ENCODE measurements at places on chromosomes 12 and 14.

GRCh38 chr12:118290130-118290529 lies 82.6 kb downstream of the TAOK3 start:
- no peak for DNase-seq

DNA sequence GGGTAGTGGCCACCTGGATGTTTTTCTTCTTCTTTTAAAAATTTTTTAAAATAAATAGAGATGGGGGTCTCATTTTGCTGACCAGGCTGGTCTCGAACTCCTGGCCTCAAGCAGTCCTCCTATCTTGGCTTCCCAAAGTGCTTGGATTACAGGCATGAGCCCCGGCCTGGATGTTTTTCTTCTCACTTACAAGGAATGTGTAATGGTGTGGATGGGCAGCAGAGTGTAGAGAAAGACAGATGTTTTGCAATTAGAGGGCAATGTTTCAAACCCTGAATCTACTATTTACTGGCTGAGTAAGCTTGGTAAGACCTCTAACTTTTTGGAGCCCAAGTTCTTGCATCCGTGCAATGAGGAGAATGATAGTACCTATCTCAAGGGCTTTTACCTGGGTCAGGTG lies 48.1 kb downstream of the ADCK1 start:
- DNase-seq = no peak

- DNase-seq = no peak
These were observed 611.0 kb downstream of the CCER1 start for GRCh38 chr12:90343966-90344365.

- DNase-seq = no peak
These were observed 84.6 kb upstream of the BCL2L14 start for GRCh38 chr12:11986165-11986564.

DNA sequence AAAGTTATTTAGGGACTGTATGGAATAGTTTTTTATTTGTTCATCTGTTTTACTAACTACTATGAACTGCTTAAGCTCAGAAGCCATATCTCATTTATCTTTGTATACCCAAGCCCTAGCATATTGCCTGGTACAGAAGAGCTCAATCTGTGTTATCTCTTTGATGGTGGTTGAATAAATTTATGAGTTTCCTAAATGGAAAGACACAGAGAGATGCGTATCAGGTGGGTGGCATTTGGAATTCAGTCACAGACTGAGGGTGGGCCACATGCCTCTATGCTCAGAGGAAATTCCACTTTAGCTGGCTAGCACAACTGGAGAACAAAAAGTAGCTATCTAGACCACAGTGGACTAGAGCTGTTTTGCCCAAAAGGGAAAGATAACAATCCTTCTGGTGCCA lies 145.5 kb downstream of the SLC6A15 start:
- DNase-seq = no peak

GRCh38 chr12:53505555-53506449 lies 1.5 kb downstream of the NPFF start:
- no peak for DNase-seq

DNA sequence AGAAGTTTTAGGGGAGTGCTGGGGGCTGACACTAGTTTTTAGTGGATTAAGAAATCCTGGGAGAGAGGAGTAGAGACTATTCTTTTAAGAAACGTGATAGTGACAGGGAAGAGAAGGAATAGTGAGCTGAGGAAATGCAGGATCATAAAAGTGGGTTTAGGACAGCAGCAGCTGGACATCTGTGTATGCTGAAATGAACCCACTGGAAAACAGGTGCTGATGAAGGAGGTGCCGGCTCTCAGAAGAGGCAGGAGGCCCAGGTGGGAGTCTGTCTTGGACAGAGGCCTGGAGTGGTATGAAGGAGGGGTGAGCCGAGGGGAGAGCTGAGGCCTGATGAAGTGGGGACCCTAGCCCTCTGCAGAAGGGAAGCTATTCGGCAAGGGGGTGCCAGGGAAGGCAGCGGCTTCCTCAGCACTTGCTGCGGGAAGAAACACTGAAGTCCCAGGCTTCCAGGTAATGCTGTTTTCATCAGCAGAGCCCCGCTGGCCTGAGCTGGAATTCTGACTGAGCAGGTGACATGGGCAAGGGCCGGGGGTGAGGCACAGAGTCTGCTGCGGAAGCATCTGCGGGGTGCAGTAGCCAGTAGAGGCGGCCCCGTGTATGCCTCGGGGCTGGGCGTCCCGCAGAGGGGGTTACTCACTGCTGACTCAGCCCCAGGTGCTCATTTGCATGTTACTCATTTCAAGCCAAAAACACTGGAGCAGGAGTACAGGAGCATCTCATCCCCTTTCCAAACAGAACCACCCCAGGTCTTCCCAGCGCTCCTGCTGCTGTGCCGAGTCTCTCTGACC lies 89.7 kb downstream of the TMCC3 start:
- peak; percentile 95 for DNase-seq

DNA sequence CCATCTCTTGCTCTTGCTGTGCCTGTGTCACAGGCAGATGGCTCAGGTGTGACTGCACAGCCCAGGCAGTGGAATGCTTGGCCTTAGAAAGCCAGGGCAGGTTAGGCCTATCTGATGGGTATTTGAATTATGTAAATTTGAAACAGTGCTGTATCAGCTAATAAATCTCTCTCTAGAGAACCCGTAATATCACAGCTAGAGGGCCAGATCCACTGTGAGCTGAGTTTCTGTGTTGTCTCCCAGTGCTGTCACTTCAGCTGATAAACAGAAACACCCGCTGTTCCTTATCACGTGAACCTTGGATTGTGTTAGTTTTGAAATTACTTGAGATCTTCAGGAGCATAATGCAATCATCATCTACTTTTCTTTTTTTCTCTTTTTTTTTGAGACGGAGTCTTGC lies 21.5 kb upstream of the ALDH2 start:
- no peak for DNase-seq
